HepG2 (cell line): ENCODE measurements at places on chromosomes 6 and 20.

DNA sequence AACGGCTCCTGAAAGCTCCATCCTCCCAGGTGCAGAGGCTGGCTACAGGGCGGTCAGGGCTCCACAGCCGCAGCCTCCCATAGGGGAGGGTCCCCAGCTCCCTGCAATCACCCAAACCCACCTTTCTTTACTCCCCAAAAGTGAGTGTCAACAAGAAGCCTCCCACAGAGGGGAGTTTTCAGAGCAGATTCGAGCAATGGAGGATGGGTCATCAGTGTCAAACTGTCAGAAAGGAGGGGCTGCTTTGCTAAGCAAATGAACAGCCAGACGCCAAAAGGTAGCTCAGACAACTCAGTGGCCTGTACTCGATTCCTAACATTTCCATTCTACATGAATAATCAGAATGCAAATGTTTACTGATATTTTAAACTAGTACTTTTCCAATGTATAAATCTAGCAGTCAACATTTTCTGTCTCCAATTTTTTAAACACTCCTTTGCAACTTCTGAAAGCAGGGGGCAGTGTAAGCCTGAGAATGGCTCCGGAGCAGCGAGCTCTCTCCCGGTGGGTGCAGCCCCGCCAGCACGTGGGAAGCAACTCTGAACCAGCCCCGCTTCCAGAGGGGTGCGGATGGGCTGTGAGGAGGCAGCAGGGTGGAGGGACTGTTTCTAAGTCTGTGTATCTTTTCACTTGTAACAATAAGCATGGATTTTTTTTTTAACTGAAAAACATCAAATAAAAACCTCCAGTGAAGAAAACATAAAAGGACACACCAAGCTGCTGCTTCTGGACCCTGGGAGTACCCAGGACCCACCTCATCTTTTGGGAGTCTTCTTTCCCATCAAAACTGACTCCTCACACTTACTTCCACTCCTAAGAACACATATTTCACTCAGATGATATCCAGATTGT lies 54.9 kb downstream of the TAF4 start:
- DNase-seq: peak; percentile 64
- H3K27me3 ChIP-seq: no peaks in the 10 kb centered on the region
- peaks cover 63% of the 10 kb centered on the region for H3K36me3 ChIP-seq
- no peaks in the 10 kb centered on the region for H3K4me1 ChIP-seq
- H3K27ac ChIP-seq: no peak overlapping the region

- H3K27ac ChIP-seq: peak overlapping the region; percentile 96
- H3K27me3 ChIP-seq: no peaks in the 10 kb centered on the region
- H3K4me1 ChIP-seq: peaks cover 60% of the 10 kb centered on the region
- peak overlapping the region; percentile 95 for H3K4me3 ChIP-seq
- peaks cover 6% of the 10 kb centered on the region for H3K36me3 ChIP-seq
Measured at GRCh38 chr6:63572747-63573075, 431 bp downstream of the LOC128125822 start.

- H3K36me3 ChIP-seq: peaks cover 62% of the 10 kb centered on the region
- DNase-seq: no peak
- no peak overlapping the region for H3K27ac ChIP-seq
- no peak overlapping the region for H3K4me3 ChIP-seq
- peaks cover 19% of the 10 kb centered on the region for H3K4me1 ChIP-seq
Measured at GRCh38 chr6:43676962-43677606, 10.5 kb downstream of the MRPS18A start.

DNA sequence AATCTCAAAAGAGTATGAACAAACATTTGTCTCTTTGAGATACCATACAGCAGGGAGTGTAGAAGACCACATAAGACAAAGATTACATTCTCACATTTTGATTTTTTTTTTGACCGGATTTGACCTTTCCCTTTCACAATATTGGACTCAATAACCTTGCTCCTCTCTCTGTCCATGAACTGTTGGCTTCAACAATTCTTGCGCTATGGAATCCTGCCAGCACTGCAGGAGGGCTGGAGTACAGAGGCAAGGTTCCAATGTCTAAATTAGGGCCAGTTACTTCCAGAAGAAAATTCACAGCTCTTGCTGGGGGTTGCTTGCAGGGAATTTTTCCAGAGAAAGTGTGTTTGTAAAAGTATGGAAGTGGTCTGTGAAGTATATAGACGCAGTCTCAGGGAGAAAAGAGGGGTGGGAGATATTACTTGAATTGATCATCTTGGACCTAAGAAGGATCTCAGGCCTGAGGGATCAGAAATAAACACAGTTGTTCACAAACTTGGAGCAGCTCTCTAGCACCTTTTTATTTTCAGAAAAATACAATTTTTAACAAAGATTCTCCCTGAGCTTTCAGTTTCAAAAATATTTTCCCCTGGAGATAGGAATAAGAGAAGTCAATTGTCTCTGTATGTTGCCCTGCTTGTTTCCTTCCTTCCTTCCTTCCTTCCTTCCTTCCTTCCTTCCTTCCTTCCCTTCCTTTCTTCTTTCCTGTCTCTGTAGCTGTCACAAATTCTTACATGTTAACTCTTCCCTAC lies 765.9 kb downstream of the BCKDHB start:
- H3K27ac ChIP-seq: no peak overlapping the region
- no peaks in the 10 kb centered on the region for H3K4me1 ChIP-seq
- no peak overlapping the region for H3K4me3 ChIP-seq
- H3K27me3 ChIP-seq: no peaks in the 10 kb centered on the region
- DNase-seq: no peak

- H3K36me3 ChIP-seq: peaks cover 17% of the 10 kb centered on the region; the same call in 1 of the 3 replicates
- no peak overlapping the region for H3K27ac ChIP-seq
- no peak overlapping the region for H3K4me3 ChIP-seq
- H3K4me1 ChIP-seq: no peaks in the 10 kb centered on the region
- H3K27me3 ChIP-seq: no peaks in the 10 kb centered on the region
Measured at GRCh38 chr6:21228876-21229460, 364.6 kb upstream of the SOX4 start.

- no peaks in the 10 kb centered on the region; the same call in 2 of the 3 replicates for H3K27me3 ChIP-seq
- peak overlapping the region; percentile 98 for H3K27ac ChIP-seq
- H3K4me1 ChIP-seq: peaks cover 64% of the 10 kb centered on the region
- no peak overlapping the region for H3K4me3 ChIP-seq
- peak; percentile 96 for DNase-seq
Measured at GRCh38 chr6:143064951-143065683, 4.4 kb downstream of the AIG1 start.

DNA sequence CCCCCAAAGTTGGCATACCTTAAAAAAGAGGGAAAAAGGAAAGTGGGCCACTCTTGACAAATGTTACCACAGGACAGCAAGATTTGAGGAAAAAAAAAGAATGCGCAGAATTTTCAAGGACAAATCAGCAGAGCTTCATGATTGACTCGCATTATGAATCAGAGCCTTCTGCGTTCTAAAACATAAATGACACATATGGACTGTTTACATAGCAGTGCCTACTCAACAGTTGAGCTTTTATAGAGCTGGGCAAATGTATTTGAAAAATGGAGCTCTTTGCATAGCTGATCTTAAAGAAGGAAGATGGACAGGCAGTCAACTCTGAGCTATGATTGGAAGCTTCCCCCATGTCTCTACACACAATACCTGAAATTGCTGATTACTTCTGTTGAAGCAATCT lies 213.2 kb upstream of the NT5E start:
- no peak overlapping the region for H3K4me3 ChIP-seq
- no peaks in the 10 kb centered on the region for H3K27me3 ChIP-seq
- H3K4me1 ChIP-seq: no peaks in the 10 kb centered on the region
- H3K27ac ChIP-seq: no peak overlapping the region

- no peaks in the 10 kb centered on the region for H3K27me3 ChIP-seq
- H3K27ac ChIP-seq: no peak overlapping the region
- no peak overlapping the region for H3K4me3 ChIP-seq
- peaks cover 57% of the 10 kb centered on the region for H3K4me1 ChIP-seq
- DNase-seq: no peak
Measured at GRCh38 chr20:41131594-41132387, 5.6 kb upstream of the PLCG1 start.

DNA sequence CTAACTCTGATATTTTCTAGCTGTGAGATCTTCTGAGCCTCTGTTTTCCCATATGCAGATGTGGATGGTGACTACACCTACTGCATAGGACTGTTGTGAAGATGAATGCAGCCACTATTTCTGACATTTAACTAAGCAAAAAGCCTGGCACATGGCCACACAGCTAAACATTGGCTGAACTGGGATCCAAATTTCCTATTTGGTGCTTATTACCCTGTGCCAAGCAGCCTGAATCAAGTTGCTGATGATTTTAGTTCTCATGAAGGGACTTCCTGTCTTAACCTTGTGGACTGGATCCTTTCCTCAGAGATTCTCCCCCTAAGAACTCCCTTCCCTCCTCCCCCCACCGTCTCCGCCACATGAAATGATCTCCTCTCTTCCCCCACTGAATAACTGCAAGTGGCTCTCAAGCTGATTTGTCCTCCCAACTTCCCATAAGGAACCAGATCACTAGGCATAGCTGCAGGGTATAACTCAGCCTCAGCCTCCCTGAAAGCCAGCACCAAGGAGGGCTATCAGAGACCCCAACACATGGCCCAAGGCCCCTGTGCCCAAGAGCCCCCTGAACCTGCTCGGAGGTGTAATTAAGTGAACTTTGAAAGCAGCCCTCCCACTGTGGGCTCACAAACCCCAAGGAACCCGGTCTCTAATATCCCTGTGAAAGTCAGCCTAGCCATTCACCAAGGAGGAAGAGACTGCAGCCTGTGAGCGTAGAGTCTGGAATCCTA lies 55.7 kb downstream of the MAFB start:
- H3K27ac ChIP-seq: no peak overlapping the region
- no peak overlapping the region for H3K4me3 ChIP-seq
- no peaks in the 10 kb centered on the region for H3K36me3 ChIP-seq
- DNase-seq: no peak
- peaks cover 8% of the 10 kb centered on the region for H3K27me3 ChIP-seq
- H3K4me1 ChIP-seq: no peaks in the 10 kb centered on the region

GRCh38 chr20:20786428-20786827 lies 74.0 kb upstream of the RALGAPA2 start:
- no peak overlapping the region for H3K4me3 ChIP-seq
- DNase-seq: no peak
- peaks cover 2% of the 10 kb centered on the region; the same call in 2 of the 3 replicates for H3K27me3 ChIP-seq
- no peaks in the 10 kb centered on the region for H3K4me1 ChIP-seq
- H3K27ac ChIP-seq: no peak overlapping the region

GRCh38 chr6:116531675-116532570 lies 13.6 kb downstream of the TRAPPC3L start:
- peak; percentile 66 for DNase-seq
- no peak overlapping the region for H3K4me3 ChIP-seq
- H3K36me3 ChIP-seq: no peaks in the 10 kb centered on the region
- peaks cover 15% of the 10 kb centered on the region for H3K4me1 ChIP-seq

DNA sequence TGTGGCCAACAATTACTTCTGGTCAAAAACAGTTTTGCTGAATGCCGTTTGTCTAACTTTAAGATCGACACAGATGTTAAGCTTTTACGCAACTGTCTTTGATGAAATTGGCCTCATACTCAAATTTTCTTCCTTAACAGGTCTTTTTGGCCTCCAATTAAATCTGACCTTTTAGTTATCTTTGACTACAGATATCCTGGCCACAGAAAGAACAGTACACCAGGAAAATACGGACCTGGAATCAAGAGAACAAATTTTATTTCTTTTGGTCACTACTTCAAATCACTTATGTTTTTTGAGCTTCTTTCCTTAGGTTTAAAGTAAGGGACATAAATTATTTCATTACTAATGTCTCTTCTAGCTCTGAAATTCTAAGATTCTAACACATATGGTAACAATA lies 49.8 kb downstream of the IBTK start:
- H3K27ac ChIP-seq: no peak overlapping the region
- H3K36me3 ChIP-seq: peaks cover 88% of the 10 kb centered on the region
- H3K4me1 ChIP-seq: no peaks in the 10 kb centered on the region
- no peaks in the 10 kb centered on the region for H3K27me3 ChIP-seq

DNA sequence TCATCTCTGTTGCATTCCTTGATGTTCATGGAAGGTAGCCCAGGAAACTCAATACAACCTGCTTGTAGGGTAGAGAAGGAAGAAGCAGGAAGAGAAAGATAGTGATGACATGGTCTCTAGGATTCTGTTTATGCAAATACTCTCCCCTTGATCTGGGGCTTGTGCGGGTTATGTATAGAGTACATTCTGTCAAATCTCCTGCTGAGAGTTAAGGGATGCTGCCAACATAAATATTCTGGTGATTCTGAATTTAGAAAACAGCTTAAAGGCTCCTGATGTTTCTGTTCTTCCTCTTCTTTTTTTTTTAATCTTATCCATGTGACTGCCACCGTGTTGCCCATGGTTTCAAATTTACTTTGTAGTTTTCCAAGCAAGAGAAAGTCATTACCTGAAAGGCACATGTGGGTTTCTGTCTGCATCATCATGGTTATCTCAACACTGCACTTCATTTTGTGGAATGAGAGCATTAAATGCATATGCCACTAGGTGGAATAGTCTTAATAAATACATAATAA lies 150.6 kb downstream of the RPS12 start:
- H3K27me3 ChIP-seq: no peaks in the 10 kb centered on the region
- DNase-seq: no peak
- H3K36me3 ChIP-seq: no peaks in the 10 kb centered on the region
- H3K4me1 ChIP-seq: peaks cover 35% of the 10 kb centered on the region
- no peak overlapping the region for H3K27ac ChIP-seq
